ENCODE measurements at places on chromosomes 11 and 22.
A peak's percentile ranks its signal among the peaks of the same experiment; 100 is the strongest.

DNA sequence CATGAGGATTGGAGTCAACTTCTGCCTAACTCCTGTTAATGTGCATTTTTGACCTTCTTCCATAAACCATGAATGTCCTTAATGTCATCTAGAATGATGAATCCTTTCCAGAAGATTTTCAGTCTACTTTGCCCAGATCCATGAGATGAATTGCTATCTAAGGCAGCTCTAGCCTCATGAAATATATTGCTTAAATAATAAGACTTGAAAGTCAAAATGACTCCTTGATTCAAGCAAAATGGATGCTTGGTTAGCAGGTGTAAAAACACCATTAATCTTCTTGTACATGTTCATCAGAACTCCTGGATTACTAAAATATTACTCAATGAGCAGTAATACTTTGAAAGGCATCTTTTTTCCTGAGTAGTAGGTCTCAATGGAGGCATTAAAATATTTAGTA is 238.5 kb upstream of the ZC3H12C start:
- no peak for DNase-seq

DNA sequence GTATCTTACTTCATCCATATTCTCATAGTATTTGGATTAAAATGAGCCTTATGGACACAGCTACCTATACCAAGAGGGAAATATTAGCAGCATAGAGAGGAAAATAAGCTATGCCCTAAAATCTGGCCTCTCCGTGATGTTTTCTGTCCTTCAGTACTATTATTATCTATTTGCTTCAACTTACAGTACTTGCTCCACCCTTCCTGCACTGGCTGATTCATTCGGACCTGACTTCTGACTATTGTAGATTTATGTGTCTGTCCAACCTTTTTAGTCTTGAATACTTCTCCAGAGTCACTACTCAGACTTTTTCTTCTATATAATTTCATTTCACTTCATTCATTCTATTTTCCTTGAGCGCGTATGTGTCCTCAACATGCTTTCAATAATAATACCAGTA is 45.1 kb upstream of the SESN3 start:
- no peak for DNase-seq

DNA sequence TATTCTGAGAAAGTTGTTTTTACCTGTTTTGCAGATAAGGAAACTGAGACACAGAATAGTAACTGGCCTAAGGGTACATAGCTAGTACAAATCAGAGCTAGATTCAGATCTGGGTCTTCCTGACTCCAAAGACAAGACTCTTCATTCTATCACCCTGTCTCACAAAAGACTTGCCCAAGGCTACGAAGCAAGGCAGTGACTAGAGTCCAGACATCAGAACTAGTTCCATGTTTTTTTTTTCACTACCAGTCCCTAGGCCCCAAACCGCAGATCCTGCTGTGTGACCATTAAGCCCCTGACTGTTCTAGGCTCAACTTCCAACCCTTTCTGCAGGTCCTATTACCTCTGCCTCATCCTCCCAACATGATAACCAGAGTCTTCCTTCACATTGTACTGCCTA is 1.5 kb downstream of the BACE1-AS start:
- DNase-seq = no peak

DNA sequence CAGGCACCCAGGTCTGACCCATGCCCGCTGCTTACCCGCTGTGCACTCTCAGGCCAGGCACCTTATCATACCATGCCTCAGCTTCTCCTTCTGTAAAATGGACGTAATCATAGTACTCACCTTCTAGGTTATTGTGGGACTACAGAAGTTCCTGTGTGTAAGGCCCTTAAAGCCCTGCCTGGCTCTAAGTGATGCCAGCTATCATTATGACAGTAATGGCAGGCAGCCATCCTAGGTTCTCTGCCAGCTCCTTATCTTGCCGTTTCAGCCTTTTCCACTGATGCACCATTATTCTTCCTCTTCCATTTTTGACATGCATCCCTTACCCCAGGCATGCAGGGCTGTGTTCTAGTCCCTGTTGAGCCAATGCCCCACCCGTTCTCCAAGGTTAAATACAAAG is 57.9 kb downstream of the DBX1 start:
- DNase-seq = no peak

GRCh38 chr11:78809931-78810541 is 235.4 kb upstream of the NARS2 start:
- no peak for DNase-seq

DNA sequence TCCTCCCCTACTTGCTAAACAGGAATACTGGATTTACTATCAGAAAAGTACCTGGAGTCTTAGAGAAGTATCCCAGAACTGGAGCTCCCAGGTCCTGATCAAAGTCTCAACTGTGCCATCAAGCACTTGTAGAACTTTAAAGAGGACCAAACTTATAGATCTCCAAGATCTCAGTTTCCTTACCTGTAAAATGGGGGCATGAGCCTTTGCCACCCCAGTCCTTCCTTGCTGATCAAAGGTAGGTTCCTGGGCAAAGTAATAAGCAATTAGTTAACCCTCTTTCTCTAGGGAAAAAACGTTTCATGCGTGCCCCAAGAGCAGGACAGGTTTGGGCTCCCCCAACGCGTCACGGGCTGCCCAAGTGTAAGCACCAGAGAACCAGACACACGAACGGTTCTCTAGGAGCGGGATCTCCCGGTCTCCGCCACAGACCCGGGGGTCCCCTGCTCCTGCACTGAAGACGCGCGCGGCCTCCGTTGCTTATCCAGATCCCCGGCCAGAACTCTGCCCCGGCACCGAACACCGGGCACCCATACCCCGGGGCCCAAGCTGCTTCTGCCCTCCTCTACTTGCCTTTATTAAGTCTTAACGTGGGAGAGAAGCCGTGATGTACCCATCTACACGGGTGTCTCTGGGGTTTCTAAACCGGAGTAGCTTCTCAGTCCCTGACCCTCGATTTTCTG is 505 bp downstream of the ZNF214 start:
- DNase-seq = no peak

- DNase-seq = no peak
Measured at GRCh38 chr11:95486979-95487378, 256.0 kb upstream of the SESN3 start.

- DNase-seq = no peak
Measured at GRCh38 chr22:45534339-45535192, 31.9 kb downstream of the FBLN1 start.

DNA sequence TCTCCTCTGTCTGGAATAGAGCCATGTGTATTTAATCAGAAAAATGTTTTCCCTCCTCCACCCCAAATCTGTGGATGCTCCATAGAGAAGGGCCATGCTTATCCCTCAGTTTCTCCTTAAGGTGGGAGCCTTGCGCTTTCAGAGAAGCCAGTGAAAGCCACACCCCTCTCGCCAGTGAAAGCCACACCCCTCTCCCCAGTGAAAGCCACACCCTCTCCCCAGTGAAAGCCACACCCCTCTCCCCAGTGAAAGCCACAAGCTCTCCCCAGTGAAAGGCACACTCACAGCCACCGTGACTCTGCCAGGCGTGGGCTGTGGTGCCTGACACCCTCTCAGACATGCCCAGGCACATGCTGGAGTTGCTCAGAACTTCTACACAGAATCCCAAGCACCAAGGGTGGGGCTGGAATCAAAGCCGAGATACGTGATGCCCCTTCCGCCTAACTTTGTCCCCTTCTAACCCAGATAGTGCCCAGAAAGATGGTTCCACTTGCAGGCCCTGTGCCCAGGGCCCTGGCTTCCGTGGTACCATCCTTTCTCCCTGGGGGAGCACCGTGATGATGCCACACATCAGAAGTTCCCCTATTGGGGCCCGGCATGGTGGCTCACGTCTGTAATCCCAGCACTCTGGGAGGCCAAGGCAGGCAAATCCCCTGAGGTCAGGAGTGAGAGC is 16.5 kb upstream of the PRR5 start:
- peak; percentile 70 for DNase-seq

DNA sequence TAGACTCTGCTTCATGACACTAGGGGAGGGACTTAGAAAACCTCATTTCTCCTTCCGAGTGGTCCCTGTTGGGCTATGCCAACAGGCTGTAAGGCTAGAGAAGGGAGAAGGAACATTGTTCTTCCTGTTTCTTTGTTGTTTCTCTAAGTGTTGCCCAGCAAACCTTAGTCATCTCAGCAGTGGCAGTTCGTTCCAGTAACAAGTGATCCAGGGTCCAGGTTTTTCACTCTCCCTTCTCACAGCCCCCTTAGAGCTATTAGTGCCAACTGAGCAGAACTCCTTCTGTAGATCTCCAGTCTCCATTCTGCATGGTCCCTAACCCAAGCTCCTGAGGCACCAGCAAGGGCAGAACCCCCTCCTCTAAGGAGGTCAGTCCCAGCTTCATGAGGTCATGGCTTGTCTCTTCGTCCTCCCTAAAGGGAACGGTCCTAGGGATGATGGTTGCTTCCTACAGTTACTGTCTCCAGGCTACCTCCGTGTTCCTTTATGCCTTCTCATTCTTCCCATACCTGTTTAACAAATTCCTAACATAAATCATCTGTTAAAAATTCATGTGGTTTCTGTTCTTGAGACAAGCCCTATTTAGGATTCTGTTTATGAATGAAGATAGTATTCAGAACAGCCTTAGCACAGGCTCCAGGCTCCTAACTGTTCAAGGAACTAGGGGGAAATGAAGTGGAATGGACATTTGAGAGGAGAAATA is 168.6 kb upstream of the UBASH3B start:
- DNase-seq = no peak

DNA sequence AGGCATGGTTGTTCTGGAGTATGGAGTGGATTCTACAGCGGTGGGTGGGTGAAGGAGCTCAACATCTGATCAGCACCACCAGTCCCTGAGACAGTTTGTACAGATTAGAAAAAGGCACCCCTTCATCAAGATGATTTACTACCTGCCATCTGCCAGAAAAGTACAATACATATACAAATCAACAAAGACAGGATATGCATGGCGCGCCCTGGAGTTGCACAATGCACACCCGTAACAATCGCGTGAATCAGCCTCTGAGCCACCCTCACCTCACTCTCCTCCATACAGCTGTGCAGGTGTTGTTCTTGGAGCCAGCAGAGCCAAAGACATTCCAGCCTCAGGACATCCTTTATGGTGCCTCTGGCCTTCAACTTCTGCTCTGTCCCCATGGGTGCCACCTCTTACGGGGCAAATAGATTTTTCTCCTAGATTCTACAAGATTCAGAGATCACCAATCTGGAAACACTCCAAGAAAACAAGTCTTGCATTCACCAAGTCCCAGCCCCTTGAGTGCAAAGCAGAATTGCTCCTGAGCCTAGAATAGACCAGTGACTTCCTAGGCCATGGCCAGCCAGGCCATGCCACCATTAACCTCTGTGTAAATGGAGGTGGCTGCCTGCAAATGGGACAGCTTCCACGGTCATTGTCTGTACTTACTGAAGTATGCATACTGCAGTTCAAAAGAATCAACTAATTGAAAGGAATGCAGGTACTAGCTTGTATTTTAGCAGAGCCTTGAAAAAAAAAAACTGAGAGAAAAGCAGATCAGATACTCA is 490.9 kb downstream of the SOX6 start:
- no peak for DNase-seq

GRCh38 chr22:16936625-16937024 is 71.4 kb downstream of the GAB4 start:
- no peak for DNase-seq

DNA sequence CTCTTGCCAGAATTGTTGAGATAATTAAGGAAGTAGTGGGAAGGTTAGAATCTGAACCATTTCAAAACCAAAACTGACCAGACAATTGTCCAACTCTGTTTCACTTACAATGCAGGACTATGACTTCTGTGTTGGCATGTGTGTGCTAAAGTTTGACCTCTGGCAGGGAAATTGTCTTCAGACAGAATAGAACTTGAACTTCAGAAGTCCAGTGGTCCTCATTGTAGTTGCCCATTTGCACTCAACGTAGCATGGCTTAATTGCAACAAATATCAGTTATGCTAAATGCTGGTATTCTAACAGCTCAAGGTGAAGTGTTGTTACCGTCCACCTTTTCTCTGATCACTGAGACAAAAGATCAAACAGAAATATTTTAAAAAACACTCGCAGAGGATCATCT is 47.2 kb downstream of the BLID start:
- DNase-seq = no peak

- no peak for DNase-seq
Measured at GRCh38 chr11:94897330-94897768, 76.0 kb downstream of the CWC15 start.

- DNase-seq = no peak
Measured at GRCh38 chr11:103035791-103036434, 56.0 kb downstream of the DCUN1D5 start.

- DNase-seq = no peak
Measured at GRCh38 chr11:78577495-78577894, 2.8 kb upstream of the NARS2 start.

DNA sequence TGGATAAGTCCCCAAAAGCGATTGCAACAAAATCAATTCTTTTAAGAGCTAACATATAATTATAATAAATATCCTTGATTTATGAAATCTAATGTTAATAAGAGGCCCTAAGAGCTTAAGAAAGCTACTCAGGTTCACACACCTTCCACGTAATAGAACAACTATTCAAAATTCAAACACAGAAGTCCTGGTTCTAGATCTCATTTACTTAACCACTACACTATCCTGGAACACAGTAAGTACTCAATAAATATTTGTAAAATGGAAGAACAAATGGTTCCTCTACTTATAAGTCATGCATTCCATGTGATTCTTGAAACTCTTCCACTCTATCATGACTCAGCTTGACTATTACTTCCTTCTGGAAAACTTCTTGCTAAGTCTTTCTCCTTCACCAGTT is 268.2 kb downstream of the FAM181B start:
- no peak for DNase-seq

DNA sequence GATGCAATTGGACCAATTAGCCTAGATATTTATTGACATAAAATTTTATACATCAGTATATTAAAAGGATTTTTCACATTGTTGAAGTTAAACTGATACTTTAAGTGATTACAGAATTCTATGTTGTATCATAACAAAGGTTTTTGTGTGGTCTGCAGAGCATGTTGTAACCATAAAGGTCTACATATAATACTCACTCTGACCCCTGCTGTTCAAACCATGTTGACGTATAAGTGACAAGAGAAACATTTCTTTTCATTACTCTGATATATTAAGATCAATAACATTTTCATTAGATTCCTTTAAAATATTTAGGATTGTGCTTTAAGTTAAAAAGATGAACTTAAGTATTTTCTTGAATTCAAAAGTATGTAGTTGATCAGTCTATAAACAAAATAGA is 63.9 kb downstream of the GAS2 start:
- DNase-seq = no peak

- DNase-seq = no peak
Measured at GRCh38 chr22:20766530-20766929, 7.4 kb upstream of the SERPIND1 start.

GRCh38 chr11:134254433-134255183 is 1.2 kb downstream of the ACAD8 start:
- DNase-seq = no peak

- DNase-seq = no peak
Measured at GRCh38 chr11:114562166-114562916, 2.7 kb upstream of the NXPE1 start.

- DNase-seq = no peak
Measured at GRCh38 chr11:128246364-128246801, 341.0 kb downstream of the ETS1 start.

GRCh38 chr22:19874307-19875060 is 19.8 kb upstream of the GNB1L start:
- DNase-seq = no peak

All from stimulated activated CD4-positive, alpha-beta T cell treated with anti-CD3 and anti-CD28 coated beads, Interleukin-1b, Interleukin-23, amount 100 ng/mL, for 1 hour (primary cell).